ENCODE measurements at places on chromosomes 13 and 19. TPM values are rescaled to one million over a fixed set of nuclear protein-coding genes. Genes with fewer than 3 reads are reported as not detected.

DNA sequence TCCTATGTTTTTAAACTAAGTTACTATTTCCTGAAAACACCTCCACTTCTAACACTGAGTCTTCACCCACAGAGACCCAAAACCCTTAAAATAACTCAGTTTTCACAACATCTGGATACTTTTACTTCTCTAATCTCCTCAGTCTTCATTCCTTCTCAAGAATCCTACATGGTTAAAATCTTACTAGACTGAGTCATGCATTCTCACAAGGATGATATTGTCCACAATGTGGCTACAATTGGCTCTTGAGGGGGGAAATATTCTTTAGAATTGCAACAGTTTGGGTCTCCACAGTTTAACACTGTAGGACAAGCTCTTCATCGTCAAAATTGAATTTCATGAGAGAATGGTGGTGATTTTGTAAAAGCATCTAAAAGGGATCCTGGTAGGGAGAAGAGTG lies 397.1 kb downstream of the SLITRK5 start:
- DNase-seq = no peak

DNA sequence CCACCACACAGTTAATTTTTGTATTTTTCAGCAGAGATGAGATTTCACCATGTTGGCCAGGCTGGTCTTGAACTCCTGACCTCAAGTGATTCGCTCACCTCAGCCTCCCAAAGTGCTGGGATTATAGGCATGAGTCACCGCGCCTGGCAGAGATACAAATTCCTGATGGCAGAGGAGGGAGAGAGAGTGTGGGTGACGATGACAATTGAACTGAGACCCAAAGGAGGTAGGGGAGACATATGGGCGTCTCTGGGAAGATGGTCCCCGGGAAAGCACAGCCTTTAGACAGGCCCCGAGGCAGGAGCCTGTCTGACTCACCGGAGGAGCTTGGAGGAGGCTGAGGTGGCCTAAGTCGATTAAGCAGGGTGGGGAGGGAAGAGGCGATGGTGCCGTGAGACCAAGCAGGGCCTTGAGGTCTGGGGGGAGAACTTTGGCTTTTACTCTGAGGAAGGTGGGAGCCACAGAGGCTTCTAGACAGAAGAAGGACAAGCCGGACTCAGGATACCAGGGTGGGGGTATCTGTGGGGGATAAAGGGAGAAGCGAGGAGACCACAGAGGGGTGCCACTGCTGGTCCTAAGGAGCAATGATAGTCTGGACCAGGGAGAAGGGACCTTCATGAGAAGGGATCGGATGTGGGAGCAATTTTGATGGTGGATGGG lies 38.2 kb downstream of the ARRDC2 start:
- no peak for DNase-seq

- DNase-seq = no peak
Measured at GRCh38 chr19:13913352-13913751, 7.4 kb downstream of the CC2D1A start.

The MEIOSIN gene
- total RNA-seq = not detected

- no peak for DNase-seq
Measured at GRCh38 chr19:46079576-46079975, 38.8 kb upstream of the IGFL4 start.

The ANKLE1 gene
- 2.4 TPM for total RNA-seq

The MBD3L3 gene
- not detected for total RNA-seq

DNA sequence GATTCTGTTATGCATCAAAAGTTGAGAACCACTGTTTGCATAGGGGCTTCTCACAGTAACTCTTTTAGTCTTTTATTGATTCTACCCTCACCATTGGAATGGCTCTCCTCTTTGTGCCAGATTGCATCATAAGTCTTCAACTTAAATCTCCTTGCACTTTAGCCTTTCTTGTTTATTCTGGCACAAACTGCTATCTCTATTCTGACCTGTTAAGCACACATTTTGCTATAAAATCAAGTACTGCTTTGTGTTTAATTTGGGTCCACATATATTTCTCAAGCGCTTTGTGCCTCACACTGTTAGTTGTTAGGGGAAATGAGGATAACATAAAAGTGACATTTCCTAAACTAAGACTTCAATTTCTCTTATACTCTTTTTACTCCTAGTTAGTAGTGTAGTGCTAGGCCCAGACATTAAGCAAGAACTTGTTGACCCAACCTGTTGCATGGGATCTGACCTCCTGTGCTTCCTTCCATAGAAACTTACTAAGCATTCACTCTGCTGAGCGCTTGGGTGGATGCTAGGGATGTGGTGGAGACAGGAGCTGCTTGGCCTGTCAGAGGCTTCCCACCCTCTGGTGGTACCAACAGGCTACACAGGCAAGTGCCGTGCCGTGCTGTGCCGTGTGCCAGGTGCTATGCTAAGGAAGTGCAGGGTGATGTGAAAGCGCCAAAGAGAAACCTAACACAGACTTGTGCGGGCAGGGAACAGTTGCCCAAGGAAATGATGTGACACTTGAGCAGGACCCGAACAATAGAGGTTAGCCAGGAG lies 1.2 kb downstream of the UTP14C start:
- DNase-seq = no peak

DNA sequence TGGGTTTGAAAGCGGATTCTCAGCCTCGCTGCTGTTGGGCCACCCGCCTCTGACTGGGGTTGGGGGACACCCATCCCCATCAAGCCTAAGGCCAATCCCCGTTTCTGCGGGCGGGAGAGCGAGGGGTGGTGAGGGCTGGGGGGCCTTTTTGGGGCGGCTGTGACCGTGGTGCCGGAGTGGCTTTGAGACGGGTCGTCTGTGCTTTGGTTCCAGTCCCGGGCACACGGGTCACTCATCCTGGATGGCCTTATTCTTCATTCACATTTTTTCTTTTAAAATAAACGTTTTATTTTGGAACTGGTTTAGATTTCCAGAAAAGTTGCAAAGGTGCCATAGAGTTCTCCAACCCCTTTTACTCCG lies 1.6 kb downstream of the ZNRF4 start:
- no peak for DNase-seq

GRCh38 chr19:37973666-37974065 lies 66.7 kb downstream of the SIPA1L3 start:
- no peak for DNase-seq

The CERS1 gene
- total RNA-seq = 0.20 TPM

The CEACAM6 gene
- 0.67 TPM for total RNA-seq

The FLT3 gene
- total RNA-seq = 0.48 TPM

- DNase-seq = peak; percentile 57
Measured at GRCh38 chr19:16328824-16329482, 4.3 kb downstream of the KLF2 start.

DNA sequence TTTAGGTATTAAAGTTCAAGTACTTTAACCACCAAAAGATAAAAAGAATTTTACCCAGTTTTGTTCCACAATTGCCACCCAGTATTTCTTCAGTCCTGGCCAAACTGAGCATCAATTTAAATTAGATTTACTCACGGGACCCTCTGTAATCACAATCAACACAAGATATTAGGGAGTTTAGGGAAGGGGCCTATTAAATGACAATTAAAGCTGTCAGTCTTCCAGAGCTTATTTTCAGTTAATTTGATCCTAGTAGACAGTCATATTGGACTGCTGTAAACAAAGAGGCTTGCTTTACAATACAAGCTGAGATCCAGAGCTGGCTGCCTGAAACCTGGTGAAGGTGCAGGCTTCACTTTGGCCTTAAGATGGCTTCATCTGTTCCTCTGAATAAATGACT lies 321.2 kb upstream of the NBEA start:
- DNase-seq = no peak

- no peak for DNase-seq
Measured at GRCh38 chr13:102856557-102856956, 10.7 kb downstream of the ERCC5 start.

The CHST8 gene
- not detected for total RNA-seq

The SBK2 gene
- not detected for total RNA-seq

DNA sequence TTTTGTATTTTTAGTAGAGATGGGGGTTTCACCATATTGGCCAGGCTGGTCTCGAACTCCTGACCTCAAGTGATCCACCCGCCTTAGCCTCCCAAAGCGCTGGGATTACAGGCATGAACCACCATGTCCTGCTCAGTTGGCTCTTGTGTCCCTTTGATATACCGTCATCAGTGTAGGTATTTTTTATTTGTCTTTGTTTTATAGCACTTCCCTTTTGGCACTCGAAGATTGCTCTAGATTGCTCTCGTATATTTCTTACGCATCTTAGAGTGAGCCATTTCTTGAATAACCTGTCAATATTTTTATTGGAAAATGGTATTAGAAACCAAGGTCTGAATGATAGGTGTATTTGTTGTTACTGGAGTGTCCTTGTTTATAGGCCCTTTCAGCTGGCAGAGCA lies 9.4 kb downstream of the SETDB2 start:
- no peak for DNase-seq

The POU2F2 gene
- 37.5 TPM for total RNA-seq

DNA sequence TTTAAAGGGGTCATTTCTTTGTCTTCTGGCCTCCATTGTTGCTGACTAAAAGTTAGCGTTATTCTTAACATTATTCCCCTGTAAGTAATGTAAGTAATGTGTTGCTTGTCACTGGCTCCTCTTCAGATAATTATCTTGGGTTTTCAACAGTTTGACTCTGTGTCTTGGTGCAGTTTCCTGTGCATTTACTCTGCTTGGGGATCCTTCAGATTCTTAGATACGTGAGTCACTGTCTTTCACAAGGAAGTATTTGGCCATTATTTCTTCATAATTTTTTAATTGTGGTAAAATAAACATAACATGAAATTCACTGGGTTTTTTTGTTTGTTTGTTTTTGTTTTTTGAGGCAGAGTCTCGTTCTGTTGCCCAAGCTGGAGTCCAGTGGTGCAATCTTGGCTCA lies 13.5 kb upstream of the OR7D2 start:
- no peak for DNase-seq

DNA sequence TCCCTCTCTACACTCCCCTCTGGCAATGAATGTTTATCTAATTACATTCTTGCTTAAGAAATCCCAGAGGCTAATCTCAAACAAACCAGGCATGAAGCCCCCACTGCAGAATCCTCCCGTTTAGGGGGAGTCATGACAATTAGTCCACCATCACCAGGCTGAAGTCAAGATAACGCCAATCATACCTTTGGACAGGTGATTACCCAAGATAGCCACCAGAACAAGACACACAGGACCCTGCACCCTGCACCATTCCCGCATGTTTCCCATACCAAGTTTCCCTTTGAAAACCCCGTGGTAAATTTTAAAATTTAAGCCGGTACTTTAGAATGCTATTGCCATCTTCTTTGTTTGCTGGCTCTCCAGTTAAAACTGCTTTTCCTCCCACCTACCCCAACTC lies 64.8 kb upstream of the XPO4 start:
- DNase-seq = no peak

DNA sequence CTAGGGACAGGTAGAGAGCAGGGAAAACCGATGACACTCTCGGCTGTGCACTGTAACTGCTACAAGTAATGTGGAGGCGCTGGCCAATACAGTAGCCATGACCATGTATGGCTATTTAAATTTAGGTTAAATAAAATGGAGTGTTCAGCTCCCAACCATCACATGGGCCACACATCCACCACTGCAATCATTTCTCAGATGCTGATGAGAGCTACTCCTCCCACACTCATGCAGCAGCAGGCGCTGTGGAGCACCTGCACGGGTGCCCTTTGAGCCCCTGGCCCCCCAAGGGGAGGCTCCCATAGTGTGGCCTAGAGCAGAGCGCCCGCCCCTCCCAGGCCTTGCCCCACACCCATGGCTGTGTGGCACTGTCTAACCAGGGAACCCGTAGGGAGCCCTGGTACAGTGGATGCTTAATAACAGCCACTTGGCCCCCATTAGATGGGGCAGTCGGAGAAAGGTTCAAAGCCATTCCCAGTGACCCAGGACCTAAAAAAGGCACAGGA lies 6.0 kb downstream of the ACP4 start:
- no peak for DNase-seq

DNA sequence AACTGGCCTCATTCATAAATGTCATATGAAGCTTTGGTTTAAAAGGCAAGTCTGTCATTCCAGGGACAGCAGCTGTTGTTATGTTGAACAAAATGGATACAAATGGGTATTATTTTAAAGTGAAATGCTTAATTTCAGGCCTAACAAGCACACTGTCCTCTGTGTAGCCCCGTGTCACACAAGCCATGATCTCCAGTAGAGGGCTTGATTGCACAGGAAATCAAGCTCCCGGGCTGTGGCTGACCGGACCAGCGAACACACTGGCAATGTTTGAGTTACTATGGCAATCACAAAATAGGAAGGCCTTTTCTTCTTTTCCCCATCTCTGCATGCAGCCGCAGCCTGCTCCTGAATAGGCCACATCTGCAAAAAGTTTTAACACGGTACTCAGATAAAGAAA lies 64.0 kb upstream of the GSX1 start:
- DNase-seq = no peak

DNA sequence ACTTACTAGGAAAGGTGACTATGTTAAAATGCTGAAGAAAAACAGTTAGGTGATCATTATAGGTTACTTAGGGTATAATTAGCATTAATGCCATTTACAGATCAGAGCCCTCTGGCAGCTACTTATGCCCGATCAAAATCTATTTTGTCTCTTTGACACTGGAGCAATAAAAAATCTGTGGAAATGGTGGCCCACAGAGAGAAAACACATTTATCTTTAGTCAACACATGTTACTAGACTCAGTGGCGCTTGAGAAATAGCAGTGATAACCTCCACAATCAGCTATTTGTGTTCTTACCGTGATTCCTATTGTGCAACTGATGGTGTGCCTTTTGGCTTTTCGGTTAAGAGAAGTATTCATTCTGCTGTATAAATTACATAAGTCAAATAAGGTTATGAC lies 1519.6 kb downstream of the PCDH9 start:
- DNase-seq = no peak

- no peak for DNase-seq
Measured at GRCh38 chr19:3365836-3366752, at the start of gene NFIC. Gene NFIC, plus strand, starts transcription at chr19:3366583. Its CDS starts 54 bp downstream, at chr19:3366637.

The PGLYRP2 gene
- total RNA-seq = 1.3 TPM

DNA sequence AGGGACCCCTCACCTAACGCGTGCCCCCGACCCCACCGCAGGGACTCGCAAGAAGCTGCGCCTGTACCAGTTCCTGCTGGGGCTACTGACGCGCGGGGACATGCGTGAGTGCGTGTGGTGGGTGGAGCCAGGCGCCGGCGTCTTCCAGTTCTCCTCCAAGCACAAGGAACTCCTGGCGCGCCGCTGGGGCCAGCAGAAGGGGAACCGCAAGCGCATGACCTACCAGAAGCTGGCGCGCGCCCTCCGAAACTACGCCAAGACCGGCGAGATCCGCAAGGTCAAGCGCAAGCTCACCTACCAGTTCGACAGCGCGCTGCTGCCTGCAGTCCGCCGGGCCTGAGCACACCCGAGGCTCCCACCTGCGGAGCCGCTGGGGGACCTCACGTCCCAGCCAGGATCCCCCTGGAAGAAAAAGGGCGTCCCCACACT lies 4.7 kb upstream of the MYBPC2 start:
- peak; percentile 40 for DNase-seq

The IL4I1 gene
- total RNA-seq = 12.4 TPM

Data from T-cell (primary cell).